A549 treated with dexamethasone at 1 μM for 4 hours (cell line): ENCODE measurements at places on chromosomes 11 and 22. TPM values are rescaled to one million over a fixed set of nuclear protein-coding genes. Genes with fewer than 3 reads are reported as not detected.

Gene DMC1
- 3.1 to 5.8 TPM (median 3.4 TPM) in 5 replicates for total RNA-seq

Gene LRRC75B
- 5.2 to 8.2 TPM (median 7.0 TPM) in 5 replicates for total RNA-seq

Gene ASPHD2
- total RNA-seq: 1.5 to 2.0 TPM (median 1.7 TPM) in 5 replicates

Gene NRXN2
- total RNA-seq: 0.13 to 0.31 TPM (median 0.20 TPM) in 5 replicates

Gene APOL5
- total RNA-seq: not detected in 5 replicates

Gene POU2AF2
- total RNA-seq: not detected in 5 replicates

Gene APLNR
- 0.04 TPM in 1 of 5 replicates, not detected in the others for total RNA-seq

Gene CDC42BPG
- 1.0 to 1.6 TPM (median 1.5 TPM) in 5 replicates for total RNA-seq
